Fibroblast of skin of right biceps (primary cell): ENCODE measurements at places on chromosomes 7 and 10.

DNA sequence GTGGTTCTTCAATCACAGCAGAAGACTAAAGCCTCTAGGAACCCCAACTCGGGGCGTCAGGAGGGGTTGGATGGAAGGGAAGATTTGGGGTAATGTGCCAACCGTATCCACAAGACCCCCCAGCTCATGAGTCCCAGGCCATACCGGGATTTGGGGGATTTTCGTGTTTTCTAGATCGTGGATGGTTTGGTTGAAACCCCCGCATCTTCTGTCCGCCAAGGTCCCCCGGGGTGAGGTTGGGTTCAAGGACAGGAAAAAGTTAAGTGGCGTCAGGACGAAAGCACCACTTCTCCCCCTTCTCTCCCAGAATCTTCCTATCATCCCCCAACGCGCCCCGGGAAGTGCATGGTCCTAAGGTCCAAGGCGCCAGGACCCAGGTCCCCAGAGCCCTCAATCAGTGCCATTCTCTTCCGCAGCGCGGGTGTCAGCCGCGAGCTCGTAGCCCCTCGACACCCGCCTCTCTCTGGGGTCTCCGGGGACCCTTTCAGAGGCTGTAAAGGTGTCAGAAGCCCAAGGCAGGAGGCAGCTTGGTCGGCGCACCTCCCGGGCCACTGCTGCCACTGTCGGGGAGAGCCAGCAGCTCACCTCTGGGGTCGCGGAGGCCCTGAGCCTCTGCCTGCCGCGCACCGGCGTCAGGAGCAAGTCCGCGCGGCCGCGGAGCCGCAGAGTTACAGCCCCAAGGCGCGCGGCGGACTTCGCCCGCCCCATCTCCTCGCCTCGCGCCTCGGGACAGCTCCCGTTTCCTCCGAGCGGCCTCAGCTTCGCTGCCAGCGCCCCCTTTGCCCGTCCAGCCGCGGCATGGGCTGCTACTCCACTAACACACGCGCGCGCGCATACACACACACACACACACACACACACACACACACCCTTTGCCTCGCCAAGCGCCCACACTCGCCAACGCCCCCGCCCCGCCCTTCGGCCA is 1.5 kb downstream of the MKX start:
- DNase-seq = peak; percentile 59

GRCh38 chr10:85317827-85318226 is 989.4 kb downstream of the CCSER2 start:
- DNase-seq = no peak

- no peak for DNase-seq
Observed at GRCh38 chr10:112735041-112735695, 214.9 kb upstream of the TCF7L2 start.

- peak; percentile 89 for DNase-seq
Observed at GRCh38 chr10:102704915-102705314, 9.3 kb downstream of the ARL3 start.
